Amniotic epithelial cell (primary cell): ENCODE measurements at places on chromosomes 16 and 17.

- DNase-seq: no peak
Measured at GRCh38 chr16:2960183-2961010, 3.7 kb upstream of the KREMEN2 start.

DNA sequence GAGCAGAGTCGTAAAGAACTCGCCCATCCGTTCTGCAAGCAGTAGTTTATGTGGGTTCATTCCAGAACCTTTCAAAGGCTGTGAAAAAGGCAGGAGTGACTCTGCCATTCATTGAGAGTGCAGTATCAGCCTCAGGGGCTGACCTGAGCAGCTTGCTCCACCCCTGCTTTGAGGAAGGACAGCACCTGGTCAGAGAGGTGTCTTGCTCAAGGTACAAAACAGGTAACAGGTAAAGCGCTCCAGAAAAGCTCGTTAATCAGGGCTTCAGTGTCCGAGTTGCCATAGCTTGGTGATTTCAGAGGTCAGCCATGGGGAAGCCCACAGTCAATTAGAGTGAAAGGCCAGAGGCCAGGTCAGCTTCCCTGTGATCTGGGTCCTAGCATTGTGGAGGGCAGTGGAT, 251.1 kb downstream of the ABCC12 start:
- DNase-seq: no peak

- DNase-seq: peak; percentile 27
Measured at GRCh38 chr17:80545499-80545826, 825 bp downstream of the RPTOR start.

DNA sequence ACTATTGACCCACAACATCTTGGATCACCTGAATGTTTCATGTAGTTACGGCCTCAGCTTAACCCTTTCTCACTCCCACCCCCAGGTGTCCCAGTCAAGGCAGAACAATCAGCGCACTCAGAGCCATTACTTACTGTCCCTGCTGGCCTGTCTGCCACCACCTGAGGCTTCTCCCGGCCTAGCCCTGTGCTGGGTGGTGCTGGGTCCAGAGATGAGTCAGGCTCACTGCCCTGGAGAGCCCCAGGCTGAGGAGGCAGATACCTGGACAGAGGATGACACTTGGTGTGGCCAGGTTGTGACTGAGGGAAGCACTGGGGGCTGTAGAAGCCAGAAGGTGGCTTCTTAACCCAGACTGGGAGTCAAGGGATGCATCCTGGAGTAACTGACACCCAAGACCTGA, 4.0 kb upstream of the SLC5A2 start:
- no peak for DNase-seq

- peak; percentile 79 for DNase-seq
Measured at GRCh38 chr16:64589836-64590235, 532.0 kb downstream of the CDH11 start.

DNA sequence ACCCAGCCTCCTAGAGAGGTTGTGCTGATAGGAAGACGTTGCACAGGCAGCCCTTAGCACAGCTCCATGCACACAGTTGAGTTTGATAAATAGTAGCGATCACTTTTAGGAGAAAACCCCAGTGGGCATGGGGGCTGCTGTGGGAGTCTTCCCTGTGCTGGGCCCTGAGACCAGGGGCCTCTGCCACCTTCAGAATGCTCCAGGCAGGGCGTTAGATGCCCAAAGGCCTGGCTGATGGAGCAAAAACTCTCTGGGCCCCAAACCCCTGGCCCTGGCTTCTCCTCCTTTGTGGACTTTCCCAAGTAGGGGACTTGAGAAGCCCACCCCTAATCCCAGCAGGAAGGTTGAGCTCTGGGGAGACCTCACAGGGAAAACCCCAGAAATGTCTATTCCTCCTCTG, 14.3 kb upstream of the SLC4A1 start:
- DNase-seq: no peak

DNA sequence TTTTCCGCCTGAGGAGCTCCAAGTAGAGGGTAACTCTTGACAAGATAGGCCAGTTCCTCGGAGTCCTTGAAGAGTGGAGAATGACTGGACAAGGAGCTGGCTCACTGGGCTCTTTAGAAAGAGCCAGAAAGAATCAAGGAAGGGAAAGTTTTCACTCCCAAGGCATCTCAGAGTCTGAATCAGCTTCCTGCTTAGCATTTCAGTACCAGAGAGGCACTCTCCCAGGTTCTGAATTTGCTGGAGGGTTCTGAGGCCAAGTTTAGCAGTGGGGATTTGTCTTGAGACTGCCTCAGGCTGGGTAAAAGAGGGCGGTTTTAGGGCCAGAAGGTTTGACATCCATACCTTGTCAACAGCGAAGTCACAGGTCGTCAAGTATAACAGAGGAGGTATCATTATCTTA, 25.5 kb downstream of the GP2 start:
- no peak for DNase-seq

DNA sequence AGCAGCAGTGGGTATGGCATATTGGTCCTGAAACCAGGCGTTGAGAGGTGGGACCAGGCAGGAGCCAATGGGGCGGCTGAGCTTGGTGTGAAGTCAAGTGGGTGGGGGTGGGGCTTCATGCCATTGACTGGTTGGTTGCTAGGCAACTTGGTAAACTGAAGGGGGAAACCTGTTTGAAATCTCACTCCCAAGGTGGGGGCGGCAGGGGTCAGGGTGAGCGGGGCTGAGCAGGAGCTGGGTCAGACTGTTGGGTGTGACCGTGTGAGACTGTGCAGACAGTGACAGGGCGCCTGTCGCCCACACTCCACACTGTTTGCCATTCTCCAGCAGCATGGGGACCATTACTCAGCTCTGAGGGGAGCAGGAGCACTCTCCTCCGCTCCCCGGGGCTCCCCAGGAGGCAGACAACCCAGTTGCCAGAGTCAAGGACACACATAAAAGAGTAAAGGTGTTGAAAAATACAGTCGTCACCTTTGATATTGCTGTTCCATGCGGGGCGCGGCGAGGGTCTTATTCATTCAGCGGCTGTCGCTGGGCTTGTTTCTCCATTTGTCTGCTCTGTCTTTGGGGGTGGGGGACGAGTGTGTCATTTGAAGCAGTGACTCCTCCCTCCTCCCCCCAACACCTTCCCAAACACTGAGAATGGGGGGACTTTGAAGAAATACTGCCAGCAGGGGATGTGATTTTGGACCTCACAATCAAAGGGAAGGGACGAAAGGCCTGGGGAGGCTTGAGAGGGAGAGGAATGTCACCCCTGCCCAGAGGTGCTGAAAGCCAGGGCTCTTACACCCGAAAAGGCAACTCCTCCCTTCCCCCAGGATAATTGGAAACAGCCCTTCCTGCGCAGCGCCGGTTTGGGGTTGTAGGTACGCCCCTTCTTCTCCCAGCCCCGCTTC, 1.2 kb upstream of the EFNB3 start:
- peak; percentile 68 for DNase-seq

- DNase-seq: no peak
Measured at GRCh38 chr16:89194340-89195311, 5.7 kb downstream of the SLC22A31 start.

- peak; percentile 5 for DNase-seq
Measured at GRCh38 chr16:66476328-66477027, 49.4 kb downstream of the BEAN1 start.

DNA sequence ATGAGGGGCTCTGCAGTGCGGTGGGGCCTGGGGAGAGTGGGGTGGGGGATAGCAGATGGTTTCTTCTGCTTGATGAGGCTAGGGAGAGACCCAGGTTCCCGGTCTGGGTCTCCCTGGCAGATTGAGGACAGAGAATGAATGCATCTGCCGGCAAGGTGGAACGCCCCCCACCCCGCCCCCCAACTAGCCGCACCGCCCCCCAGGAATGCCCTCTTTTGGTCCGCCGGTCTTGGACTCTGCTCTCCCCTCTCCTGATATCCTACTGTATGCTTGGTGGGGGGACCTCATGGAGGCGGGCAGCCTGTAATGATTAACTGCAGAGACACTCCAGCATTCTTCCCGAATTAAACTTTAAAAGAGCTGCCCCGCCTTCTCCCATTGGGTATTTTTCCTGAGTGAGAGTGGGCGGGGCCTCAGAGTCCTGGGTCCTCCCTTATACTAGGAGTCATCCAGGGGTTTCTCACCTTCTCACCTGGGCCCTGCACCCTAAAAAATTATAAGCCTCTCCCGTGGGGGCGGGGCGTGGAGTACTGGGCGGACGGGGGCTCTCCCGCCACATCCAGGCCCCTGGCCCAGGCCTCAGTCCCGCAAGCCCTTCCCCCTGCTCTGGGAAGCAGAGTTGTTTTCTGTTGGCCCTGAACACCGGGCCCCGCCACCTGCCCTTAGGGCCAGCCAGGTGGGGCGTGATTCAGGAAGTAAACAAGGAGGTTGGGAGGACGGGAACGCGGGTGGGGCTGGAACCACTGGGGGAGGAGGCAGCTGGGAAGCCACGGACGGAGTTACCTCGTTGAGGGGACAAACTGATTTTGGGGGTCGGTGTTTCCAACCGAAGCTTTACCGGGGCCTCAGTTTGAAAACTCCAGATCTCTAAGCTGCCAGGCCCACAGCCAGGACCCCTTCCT, 1.5 kb downstream of the GRB7 start:
- DNase-seq: no peak
